ENCODE measurements at places on chromosomes 6 and 20.
A peak's percentile ranks its signal among the peaks of the same experiment; 100 is the strongest.

DNA sequence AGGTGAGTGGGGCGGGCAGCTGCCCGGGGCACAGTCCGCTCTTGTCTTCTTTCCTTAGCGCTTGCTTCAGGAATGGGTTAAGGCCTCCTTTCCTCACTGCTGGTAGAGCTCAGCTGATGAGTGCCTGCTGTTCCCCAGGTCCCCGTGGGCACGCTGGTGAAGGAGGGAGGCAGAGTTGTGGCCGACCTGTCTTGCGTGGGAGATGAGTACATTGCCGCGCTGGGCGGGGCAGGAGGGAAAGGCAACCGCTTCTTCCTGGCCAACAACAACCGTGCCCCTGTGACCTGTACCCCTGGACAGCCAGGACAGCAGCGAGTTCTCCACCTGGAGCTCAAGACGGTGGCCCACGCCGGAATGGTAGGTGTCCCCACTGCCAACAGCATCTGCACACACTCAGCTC, 15.7 kb downstream of the MTG2 start:
- DNase-seq = no peak

GRCh38 chr6:151610326-151610725, 116.5 kb downstream of the CCDC170 start:
- DNase-seq = no peak

- no peak for DNase-seq
Measured at GRCh38 chr20:22863826-22864225, 171.3 kb upstream of the SSTR4 start.

GRCh38 chr6:134495203-134495889, 177.4 kb upstream of the SGK1 start:
- no peak for DNase-seq

GRCh38 chr20:761418-762381, 6.6 kb downstream of the SLC52A3 start:
- DNase-seq = no peak

- no peak for DNase-seq
Measured at GRCh38 chr20:35293303-35294292, 1.4 kb upstream of the FAM83C start.

GRCh38 chr6:37614059-37614458, 83.6 kb downstream of the MDGA1 start:
- no peak for DNase-seq

DNA sequence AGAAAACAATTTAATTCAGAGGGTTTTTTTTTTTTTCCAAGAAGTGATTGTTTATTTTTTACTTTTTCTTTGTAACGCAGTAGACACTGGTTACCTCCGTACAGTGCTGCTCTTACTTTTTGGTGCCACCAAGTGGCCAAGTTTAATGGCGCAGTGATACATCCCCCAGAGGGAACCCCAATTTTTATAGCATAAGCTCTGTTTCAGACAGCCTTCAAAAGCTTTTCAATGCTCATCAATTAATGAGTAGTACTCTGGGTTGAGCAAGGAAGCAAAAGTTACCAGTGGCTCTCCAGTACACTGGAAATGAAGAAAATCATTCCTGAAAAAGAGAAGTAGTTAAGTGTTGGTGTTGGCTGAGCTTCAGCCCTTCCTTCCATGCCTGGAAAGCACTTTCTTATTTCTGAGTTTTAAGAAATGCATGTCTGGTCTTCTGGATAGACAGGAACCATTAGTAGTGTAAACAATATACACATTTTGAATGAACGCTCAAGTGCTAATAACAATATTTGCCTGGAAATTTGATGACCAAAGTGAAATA, 129.1 kb upstream of the SMLR1 start:
- DNase-seq = peak; percentile 44

DNA sequence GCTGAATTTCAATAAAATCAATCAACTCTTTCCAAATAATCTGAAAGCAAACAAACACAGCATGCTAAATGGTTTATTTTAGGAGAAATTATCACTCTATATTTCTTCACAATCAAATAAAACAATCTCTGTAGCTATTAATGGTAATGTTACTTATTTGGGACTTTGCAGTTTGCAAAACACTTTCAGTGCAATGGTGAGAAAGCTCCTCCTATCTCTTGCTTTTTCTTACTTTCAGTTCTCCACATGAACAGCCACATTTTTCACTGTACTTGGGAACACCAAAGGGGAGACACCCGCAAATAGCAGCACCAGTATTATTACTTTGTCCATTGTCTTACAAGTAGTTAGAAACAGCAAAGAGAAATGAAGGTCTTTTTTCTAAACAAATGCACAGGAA, 92.4 kb downstream of the DST start:
- DNase-seq = no peak

GRCh38 chr6:130507666-130508028, 141.8 kb downstream of the TMEM200A start:
- DNase-seq = no peak

DNA sequence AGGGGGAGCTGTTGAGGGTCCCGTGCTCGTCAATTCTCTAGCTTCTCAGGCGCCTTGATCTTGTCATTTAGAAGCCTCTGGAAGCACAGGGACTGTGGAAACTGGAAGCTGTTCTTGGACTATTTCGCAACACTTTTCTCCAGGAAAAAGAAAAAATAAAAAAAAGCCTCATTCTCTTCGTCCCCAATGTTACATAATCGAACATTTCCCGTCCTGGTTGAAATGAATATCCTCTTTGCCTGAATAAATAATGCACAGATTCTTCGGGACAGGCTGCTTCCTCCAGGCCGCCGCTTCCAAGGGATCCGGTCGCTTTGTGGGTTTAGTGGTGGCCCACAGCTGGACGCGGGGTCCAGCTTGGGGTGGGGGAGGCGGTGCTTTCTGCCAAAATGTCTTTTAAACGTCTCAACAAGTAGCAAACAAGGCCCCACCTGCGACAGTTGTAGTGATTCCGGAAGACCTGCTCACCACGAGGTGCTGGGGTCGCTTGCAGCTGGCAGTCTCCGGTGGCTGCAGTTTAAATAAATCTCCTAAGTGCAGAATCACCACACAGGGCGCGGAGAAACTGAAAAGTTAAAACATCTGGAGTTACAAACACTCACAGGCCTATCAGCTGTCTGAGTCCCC, 125.9 kb upstream of the ESR1 start:
- no peak for DNase-seq

DNA sequence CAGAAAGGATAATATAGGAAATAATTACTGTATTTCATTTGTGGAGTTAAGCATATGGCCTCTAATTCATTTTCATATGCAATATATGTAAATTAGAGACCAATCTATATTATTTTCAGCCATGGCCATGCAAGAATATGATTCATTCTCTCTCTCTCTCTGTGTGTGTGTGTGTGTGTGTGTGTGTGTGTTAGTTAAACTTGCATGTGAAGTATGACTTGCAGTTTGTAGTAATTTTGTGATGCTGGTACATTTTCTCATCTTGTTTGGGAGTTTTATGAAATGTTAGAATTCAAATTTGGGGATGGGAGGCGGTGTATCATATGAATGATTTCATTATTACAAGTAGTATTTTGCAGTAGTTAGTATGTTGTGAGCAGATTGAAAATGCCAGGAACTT, 74.8 kb downstream of the JARID2 start:
- DNase-seq = no peak

DNA sequence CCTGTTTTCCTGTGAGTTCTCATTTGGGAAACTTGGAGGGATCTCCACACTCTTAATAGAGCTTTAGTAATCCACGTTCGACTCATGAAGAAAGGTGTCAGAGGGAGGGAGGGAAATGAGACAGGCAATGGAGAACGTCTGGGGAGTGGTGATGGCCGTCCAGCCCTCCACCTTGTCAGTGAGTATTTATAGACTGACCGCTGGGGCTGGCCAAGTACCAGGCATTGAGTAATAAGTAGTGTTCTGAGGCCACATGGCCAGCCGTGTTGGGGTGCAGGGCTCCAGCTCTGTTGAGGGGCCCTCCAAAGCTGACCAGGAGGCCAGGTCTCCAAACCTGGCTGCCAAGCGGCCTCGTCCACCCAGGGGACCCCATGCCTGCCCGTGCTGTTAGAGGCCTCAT, 11.3 kb upstream of the DSN1 start:
- no peak for DNase-seq

- no peak for DNase-seq
Measured at GRCh38 chr6:133275213-133275612, 34.1 kb downstream of the EYA4 start.

DNA sequence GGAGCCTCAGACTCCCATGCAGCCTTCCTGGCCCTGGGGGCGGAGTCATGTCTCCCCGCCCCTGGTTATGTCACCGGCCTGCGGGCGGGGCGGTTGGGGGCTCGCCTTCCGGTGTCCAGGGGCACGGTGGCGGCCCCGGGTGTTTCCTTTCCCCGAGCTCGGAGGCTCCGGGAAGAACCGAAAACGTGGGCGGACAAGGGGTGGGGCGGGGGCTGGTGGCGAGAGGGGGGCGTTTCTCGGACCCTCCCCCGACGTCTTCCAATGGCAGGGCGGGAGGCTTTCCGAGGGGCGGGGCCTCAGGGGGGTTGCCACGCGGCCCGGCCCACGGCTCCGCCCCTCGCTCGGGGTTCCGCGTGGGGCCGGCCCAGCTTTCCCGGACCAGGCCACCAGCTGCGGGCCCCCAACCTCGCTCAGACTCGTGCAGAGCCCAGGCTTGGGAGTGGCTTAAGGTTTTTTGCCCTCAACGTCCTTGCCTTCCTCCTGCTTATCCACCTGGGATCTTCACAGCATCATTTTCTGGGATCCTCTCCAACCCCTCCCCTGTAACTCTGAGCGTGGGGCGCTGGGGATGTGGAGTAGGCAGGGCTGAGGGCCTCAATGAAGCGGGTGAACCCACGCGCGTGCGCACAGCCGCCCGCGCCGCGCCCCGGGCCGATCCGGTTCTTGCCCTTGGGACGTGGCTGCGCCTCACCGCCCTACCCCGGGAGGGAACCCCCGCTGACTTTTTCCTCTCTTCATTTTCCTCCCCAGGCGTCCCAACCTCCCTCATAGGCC, 2.1 kb upstream of the NRN1 start:
- DNase-seq = peak; percentile 65

DNA sequence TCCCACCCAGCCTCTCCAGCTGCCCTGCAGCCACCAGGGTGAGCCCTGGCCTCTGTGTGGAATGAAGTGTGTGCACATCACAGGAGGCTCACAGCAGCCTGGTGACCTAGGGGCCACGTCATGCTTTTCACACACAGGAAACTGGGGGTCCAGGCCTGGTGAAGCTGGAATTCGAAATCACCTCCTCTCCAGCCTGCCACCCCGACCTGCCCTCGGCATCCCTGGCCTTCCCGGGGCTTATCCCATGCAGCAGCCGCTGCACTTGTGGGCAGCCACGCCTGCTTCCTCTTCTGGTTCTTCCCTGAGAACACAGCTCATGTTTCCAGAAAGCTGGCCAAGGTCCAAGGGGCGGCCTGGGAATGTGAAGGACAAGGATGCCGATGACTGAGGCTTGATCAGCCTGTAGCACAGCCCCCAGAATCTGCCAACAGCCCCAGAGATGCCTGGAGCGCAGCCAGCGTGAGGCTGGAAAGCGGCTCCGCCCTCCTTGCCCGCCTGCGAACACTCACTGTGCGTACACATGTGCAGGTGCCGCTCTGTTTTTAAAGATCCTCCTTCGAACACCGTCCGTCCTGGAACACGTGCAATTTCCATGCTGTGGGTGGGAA, 4.2 kb upstream of the NTSR1 start:
- DNase-seq = no peak

DNA sequence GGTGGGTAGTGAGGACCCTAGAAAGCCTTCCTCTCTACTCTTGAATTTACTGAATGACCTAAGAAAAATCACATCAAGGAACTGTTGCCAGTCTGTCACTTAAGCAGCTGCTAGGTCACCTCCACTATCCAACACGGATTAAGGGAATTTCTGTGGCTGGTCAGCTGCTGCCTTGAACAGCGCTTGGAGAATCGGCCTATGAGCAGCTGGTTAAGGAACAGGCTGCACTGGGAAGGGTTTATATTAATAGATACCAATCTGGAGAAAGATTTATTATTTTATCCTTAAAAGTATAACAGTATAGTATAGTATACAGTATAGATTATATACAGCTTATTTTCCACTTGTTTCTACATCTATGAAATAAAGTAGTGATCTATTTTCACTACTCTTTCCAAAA, 6.5 kb downstream of the PTPRK start:
- DNase-seq = no peak

- no peak for DNase-seq
Measured at GRCh38 chr20:43265449-43265848, 75.7 kb upstream of the PTPRT start.

GRCh38 chr6:31652925-31653724, 664 bp upstream of the BAG6 start:
- peak; percentile 71 for DNase-seq

DNA sequence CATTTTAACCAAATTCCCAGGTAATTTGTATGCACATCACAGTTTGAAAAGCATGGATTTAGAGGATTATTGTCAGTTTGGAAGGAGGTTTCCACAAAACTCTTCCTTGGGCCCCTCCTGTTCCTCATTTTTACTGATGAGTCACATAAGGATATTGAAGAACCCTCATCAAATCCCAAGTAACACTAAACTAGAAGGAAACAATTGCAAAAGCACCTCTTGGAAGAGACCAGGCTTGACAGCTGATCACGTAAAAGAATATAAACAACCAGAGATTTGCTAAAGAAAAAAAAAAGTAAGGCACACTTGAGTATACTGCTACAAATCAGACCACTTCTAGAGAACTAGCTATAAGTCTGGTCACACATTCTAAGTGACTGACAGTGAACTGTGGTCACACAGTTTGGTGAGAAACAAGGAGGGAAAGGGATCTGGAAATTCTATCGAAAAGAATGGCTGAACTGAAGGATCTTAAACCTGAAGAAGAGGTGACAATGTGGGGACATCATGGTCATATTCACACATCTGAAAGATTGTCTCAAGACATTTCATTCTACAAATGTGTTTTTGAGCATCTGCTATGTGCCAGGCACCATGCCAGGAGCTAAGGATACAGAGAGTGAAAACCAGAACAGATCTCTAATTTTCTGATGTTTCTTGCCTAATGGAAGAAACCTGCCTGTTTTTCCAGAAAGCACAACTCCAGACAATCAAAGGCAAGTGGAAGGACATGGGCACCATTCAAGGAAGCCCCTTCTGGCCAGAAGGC, 24.1 kb downstream of the ZHX3 start:
- no peak for DNase-seq
